ENCODE measurements at places on chromosomes 6 and 20.

DNA sequence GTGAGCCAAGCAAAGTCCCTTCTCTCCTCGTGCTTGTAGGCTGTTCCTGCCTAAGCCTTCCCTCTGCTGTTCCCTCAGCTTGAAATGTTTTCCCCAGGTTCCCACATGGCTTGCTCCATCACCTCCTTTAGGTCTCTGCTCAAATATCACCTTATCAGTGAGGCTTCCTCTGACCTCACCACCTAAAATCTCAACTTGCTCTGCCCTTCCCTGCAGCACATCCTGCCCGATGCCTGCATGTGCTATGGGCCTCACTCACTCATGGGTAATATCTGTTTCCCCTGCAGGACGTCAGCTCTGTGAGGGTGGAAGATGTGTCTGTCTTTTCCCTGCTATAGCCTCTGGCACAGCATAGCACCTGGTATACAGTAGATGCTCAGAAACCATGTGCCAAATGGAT is 29.9 kb upstream of the FKBP1A start:
- DNase-seq = no peak

DNA sequence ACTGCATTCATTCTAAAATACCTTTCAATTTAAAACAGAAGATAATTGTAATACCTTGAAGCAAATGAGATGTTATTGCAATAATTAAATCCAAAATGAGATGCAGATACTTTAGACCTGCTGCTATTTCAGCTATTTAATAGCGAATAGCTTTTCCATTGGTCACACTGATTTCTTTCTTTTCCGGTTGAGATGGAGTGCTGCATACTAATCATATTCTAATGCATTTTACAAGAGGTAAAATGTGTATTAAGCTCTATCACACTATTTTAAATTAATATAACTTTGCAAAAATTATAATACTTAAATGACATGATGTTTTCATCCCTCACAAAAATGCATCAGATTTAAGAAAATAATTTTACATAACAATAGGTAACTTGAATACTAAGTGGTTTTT is 74.0 kb downstream of the ADGRB3 start:
- no peak for DNase-seq

GRCh38 chr20:8547035-8547650 is 415.1 kb downstream of the PLCB1 start:
- DNase-seq = no peak

GRCh38 chr6:137866200-137866913 is 702 bp upstream of the TNFAIP3 start:
- DNase-seq = peak; percentile 21

DNA sequence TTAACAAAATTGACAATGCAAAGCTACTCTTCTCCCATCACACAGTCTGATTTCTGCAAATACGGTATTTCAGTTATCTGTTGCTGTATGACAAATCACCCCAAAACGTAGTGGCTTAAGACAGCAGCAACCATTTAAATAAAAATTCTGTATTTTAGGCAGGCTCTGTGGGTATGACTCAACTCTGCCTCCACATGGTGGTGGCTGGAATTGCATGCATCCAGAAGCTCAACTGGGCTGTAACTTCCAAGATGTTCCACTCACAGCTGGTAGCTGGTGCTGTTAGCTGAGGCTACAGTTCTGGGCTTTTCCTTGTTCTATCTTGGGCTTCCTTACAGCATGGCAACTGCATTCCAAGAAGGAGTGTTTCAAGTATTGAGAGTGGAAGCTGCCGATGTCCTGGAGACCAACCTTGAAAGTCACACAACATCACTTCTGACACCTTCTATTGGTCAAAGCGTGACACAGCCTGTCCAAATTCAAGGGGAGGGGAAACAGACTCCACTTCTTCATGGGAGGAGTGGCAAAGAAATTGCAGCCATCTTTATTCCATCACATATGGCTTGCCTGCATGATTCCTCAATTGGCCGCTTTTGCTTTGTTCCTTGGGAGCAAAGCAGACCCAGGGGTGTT is 39.7 kb upstream of the TULP1 start:
- no peak for DNase-seq

DNA sequence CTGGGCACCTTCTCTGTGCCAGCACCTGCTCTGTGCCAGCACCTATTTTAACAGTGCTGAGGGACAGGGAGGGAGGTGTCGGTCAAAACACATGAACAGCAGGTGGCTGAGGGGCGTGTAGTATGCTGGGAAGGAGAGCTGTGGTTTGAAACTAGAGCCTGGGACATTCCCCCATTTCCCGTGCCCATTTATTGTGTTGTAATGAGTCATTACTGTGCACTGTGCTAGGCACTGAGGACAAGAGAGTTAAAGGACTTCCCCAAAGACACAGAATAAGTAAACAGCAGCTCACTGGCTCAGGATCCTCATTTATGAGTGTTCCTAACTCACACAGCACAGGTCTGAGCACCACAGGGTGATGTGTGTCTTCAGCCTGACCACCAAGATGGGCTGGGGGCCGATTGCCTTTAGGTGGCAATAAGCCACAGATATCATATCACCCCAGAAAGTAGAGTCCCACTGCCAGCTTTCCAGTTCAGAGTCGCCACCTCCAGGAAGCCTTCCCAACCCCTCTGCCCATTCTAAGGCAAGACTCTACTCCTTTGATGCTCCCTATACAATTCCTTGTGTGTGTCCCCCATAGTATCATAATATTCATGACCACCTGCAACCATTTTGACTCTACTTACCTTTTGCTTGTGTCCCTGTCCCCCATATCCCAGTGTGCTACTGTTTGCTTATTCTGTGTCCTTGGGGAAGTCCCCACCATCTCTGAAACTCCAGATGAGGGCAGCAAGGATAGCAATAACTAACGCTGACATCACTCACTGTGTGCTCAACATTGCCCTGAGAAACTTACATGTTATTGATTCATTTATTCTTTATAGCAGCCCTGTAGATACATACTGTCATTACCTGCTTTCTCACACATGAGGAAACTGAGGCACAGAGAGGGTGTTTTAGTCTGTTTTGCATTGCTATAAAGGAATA is 87.3 kb downstream of the TOX2 start:
- DNase-seq = no peak

DNA sequence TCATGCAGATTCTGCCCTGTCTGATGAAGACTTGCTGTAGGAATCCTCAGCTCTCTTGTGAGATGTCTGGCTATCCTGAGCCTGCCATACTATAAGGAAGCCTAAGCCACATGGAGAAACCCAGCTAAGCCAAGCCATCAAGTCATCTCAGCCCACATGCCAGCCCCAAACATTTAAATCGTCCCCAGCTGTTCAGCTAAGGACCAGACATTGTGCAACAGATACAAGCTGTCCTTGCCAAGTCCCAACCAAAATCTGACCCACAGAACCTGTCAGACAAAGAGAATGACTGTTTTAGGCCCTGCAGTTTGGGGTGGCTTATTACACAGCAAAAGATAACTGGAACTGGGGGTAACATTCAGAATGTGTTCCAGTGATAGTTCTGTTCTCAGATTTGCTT is 36.8 kb upstream of the FOXC1 start:
- DNase-seq = no peak

DNA sequence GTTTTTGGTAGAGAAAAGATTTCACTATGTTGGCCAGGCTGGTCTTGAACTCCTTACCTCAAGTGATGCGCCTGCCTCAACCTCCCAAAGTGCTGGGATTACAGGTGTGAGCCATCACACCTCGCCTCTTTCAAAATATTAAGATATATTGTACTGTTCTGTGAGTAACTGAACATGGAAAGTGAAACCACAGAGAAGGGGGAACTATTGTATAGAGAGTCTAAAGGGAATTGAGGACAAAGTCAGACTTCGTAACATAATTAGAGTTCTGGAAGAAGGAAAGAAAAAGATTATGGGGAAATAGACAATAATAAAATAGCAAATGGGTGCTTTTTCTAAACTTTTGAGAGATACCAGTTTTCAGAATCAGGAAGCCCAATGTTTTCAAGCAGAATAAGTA is 17.4 kb upstream of the AKAP7 start:
- DNase-seq = no peak

DNA sequence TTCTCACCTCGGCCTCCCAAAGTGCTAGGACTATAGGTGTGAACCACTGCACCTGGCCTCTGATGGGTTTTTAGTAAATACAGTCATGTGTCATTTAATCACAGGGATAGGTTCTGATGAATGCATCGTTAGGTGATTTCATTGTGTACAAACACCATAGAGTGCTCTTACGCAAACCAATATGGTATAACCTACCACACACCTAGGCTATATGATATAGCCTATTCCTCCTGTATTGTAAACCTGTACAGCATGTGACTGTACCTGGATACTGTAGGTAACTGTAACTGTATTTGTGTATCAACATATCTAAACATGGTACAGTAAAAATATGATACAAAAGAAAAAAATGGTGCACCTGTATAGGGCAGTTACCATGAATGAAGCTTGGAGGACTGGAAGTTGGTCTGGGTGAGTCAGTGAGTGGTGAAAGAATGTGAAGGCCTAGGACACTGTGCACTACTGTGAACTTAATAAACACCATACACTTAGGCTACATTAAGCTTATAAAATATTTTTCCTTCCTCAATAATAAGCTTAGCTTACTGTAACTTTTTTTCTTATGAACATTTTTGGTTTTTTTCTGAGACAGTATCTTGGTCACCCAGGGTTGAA is 10.0 kb downstream of the BICRAL start:
- DNase-seq = no peak

Measured in posterior cingulate gyrus (tissue), 11 donors.